Activated CD8-positive, alpha-beta memory T cell treated with anti-CD3 and anti-CD28 coated beads, Interleukin-2, amount 50 U/mL, for 4 hours (primary cell): ENCODE measurements at places on chromosomes 12 and 14.

DNA sequence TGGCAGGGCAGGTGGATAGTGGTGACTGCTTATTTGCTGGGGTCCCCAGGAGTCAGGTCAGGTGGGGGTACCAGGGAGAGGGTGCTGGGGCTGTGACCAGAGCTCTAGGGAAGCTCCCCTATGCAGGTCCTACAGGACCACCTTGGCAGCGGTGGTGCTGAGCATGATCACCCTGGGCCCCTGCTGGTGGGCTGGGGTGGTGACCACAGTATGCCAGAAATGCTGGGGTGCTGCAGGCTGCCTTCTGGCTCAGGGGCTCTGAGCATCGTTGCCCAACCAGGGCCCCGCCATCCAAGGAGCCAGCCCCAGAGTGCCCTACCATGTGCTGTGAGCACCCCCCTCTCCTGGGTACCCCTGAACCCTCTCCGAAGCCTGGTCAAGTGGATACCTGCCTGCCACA is 17.5 kb upstream of the NUDT14 start:
- no peak for DNase-seq

DNA sequence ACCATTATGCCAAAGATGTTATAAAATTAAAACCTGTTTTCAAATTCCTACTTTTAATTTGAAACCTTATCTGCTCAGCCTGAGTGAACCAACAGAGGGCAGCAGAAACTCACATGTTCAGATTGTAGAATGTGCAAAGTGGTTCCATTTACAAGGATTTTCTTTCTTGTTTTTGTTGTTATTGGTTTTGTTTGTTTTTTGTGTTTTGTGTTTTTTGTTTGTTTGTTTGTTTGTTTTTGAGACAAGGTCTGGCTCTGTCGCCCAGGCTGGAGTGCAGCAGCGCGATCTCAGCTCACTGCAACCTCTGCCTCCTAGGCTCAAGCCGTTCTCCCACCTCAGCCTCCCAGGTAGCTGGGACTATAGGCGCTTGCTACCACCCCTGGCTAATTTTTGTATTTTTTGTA is 22.8 kb upstream of the GARIN2 start:
- peak; percentile 21 for DNase-seq

DNA sequence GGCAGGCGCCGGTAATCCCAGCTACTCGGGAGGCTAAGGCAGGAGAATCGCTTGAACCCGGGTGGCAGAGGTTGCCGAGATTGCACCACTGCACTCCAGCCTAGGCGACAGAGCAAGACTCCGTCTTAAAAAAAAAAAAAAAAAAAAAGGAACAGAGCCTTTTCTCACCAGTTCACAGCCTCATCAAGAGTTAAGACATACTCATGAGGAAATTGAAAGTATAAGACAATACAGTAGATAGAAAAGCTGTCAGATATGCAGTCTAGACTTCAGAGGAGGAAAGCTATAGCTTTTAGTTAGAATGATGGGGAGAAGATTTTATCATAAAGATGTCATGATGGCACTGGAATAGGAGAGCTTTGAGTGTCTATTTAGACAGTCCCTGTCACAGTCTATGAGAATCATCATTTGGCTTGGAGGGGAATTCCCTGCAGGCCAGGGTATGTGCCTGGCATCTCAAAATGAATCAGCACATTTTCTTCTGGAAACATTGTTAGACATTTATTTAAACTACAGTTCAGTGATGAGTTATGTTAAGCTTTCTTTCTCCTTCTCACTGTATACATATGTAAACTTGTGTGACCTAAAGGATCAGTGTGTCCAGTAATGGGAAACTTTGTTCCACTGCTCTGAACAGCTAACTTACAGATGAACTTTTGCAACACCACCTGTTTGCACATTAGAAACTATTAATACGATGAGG is 2.9 kb upstream of the RAB35 start:
- DNase-seq: no peak

DNA sequence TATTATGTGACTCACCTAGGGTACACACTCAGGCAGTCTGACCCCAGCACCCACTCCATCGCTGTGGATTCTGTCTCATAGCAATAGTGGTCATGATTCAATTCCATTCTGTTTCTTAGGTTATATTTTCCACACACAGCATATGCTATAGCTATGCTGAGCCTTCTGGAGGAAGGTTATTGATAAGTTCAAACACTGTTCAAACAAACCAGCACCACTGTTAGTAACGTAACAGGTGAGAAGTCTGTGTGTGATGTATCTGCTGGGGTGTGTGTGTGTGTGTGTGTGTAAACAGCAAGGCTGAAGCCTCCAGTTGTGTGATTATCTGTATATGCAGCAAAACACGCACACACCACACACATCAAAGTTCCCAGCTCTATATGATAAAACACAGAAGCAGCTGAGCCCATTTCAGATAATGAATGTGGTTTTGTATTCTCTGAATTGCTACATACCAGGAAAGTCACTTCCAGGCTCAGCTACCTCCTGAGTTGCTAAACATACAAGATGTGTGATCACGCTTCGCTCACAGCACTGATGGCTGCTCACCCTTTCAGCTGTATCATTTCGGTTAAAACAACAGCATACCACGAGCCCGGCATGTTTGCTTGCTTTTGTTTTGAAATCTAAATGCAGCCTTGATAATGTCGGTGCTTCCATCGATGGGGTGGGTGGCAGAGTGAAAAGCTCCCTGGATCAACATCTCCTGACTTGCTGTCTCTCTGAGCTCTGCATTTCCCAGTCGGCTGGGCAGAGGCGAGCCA is 6.8 kb upstream of the SYNE3 start:
- DNase-seq: peak; percentile 30

DNA sequence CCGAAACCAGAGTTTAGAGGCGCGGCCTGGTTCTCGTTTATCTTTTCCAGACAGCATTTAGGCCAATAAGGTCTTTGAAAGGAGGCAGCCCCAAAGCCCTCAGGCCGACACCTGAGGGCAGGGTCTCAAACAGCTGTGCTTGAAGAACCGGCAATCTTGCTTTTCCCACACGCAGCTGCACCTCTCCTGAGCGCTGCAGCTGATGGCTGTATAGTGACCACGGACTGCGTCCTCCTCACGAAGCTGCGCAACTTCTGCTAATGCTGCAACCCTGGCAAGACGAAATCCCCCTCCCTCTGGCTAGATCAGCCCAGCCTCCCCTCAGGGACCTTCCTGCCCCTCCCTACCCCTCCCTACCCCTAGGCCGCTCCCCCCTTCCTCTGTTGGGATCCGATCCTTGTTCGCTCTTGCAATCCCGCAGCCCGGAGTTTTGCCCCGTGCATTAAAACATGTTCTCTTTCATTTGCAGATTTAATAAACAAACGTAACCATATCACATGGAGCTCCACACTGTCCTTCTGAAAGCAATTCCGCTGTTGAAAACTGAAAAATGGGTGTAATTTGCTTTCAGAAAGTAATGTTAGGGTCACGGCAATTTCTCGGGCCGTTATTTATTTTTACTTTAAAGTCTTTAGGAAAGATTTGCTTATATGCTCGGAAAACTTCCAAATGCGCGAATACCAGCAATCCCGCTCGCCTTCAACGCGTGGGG is 4.8 kb upstream of the PAX9 start:
- DNase-seq: no peak

DNA sequence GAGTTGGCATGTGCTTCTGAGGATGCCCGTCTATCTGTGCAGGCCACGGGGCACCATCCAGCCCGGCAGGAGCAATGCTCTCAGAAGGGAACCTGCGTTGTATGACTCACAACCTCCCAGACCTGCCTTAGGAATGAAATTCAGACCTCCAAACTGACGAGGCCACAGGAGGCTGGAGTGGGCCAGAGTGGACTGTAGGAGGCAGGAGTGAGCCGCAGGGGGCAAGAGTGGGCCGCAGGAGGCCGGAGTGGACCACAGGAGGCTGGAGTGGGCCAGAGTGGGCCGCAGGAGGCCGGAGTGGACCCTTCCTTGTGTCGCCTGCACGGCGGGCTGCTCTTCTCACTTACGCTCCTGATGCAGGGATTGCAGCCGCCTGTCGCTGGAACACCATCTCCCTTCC is 11.1 kb upstream of the FBRSL1 start:
- DNase-seq: no peak

- no peak for DNase-seq
Measured at GRCh38 chr14:58639842-58640484, 2.2 kb downstream of the DACT1 start.

DNA sequence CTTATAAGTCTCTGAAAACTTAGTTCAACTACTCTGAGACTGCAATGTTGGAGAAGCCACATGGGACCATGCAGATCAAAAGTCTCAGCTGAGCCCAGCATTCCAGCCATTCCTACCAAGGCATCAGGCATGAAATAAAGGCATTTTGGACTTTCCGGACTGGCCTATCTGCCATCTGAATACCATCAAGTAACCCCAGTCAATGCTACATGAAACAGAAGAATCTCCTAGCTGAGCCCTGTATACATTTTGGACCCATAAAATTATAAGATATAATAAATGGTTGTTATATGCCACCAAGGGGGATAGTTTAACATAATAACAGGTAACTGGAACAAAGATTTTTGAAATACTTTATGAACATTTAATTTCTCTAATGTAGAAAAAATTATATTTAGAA is 9.3 kb upstream of the TMEM260 start:
- DNase-seq: no peak

DNA sequence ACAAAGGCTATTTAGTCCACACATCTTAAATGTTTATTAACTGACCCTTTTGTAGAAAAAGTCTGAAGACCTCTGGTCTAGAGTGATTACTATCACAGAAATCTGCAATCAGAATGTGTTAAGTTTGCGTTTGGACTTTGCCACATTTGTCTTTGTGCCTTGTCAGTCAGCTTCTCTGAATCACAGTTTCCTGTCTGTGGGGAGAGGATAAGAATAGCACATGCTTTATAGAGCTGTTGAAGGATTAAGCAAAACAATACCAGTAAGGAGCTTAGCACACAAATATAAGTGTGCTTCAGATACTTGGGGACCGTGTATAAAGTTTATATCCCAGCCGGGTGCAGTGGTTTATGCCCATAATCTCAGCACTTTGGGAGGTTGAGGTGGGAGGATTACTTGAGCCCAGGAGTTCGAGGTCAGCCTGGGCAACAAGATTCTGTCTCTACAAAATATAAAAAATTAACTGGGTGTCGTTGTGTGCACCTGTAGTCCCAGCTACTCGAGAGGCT is 63.0 kb upstream of the BTG1 start:
- DNase-seq: no peak

- no peak for DNase-seq
Measured at GRCh38 chr14:55697414-55697861, 117.4 kb downstream of the KTN1 start.

- no peak for DNase-seq
Measured at GRCh38 chr12:45446013-45446412, 230.1 kb downstream of the ANO6 start.

DNA sequence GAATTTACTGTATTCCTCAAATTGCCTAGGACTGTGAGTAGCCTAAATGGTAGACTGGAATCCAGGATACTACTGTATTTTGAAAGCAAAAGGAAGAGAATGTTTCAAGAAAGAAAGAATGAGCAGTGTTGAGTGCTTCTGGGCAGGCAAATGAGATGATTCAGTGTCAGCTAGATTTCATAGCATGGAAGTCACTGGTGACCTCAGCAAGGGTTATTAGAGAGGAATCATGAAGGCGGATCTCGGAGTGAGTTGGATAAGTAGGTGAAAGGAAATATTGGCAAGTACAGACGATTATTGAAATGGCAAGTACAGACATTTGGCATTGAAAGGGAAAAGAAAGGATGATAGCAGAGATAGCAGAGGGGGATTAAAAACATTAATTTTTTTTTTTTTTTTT is 27.1 kb downstream of the VRK1 start:
- DNase-seq: no peak

DNA sequence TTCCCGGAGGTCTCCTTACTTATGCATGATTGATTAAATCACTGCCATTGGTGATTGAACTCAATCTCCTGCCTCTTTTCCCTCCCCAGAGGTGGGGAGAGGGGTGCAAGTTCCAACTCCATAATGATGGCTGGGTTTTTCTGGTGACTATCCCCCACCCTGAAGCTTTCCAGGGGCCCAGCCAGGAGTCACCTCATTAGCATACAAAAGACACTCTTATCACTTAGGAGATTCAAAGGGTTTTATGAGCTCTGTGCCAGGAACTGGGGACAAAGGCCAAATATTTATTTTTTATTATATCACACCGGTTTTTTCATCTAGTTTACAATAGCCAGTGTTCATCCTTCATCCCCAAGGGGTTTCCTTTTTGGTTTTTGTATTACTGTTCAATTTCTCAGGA is 300.7 kb downstream of the ETNK1 start:
- DNase-seq: no peak

- DNase-seq: no peak
Measured at GRCh38 chr12:57545809-57546437, 1.1 kb downstream of the DCTN2 start.

- no peak for DNase-seq
Measured at GRCh38 chr12:44500423-44500822, 375.7 kb downstream of the NELL2 start.

GRCh38 chr14:31360919-31361662 is 59.3 kb downstream of the HEATR5A start:
- DNase-seq: no peak

GRCh38 chr14:94787655-94788054 is 17.7 kb upstream of the GSC start:
- DNase-seq: no peak

GRCh38 chr14:70721542-70721941 is 79.8 kb downstream of the TTC9 start:
- no peak for DNase-seq

DNA sequence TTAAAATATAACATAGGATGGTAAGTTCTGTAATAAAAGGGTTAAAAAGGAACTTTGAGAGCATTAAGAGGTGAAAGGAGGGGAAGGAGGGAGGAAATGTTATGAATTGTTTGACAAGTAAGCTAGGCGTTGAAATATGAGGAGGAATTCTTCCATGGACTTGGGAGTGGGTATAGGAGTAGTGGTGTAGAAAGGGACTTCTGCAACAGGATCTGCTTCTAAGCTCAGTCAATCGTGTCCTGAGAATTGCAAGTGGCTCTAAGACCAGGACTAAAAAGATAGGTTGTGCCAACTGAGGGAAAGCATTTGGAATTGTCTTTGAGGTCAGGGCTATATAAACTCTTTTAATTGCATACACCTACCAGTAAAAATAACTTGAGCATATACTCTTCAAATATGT is 74.1 kb upstream of the SLC38A2 start:
- no peak for DNase-seq

DNA sequence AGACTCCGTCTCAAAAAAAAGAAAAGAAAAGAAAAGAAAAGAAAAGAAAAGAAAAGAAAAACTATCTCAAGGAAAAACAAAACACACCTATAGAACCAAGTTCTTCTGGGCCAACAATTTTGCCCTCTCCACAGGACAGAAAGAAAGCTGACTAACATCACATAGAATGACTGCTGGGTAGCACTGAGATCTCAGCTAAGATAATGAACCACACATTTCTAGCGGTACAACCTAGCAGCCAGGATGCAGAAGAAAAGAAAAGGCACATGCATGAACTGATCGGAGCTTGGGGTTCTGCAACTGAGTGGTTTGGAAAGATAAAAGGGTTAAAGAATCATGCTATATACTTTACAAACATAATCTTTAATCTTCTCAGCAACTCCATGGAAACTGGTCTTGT is 19.5 kb downstream of the TMED10 start:
- DNase-seq: no peak
